Gastrocnemius medialis (tissue), 4 donors: ENCODE measurements at places on chromosomes 2 and 18.

DNA sequence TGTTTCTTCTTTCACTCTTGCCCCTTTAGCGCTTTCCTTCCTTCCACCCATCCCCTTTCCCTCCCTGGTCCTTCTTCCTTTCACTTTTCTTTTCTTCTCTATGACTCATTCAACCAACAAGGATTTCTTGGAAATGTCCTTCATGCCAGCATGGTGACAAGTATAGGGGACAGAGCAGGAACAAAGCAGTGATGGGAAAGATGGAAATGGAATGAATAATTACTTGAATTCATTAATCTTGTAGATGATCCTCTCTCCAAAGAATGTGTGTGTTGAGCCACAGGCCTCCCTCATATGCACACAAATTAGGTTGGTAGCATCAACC lies 1.5 kb downstream of the VAMP5 start:
- no peak for DNase-seq

DNA sequence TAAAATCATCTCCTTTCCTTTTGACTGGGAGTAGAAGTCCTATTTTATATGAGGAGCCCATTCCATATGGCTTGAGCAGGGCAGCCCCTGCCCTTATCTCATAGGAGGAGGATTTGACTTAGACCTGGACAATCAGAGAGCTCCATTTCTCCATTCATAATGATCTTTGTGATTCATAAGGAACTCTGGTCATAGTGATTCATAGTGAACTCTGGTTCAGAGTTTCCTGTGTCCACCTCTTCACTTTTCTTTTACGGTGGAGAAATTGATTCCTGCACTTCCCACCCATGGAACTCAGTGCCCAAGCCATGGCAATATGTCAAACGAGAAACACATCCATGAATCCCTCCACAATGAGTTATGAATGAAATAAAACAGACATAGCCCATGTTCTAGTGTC lies 12.8 kb upstream of the MYO3B start:
- DNase-seq = no peak

- DNase-seq = no peak
Measured at GRCh38 chr2:8544171-8544785, 137.6 kb upstream of the ID2 start.

GRCh38 chr2:109349503-109350465 lies 220.8 kb downstream of the SH3RF3 start:
- DNase-seq = no peak

- no peak for DNase-seq
Measured at GRCh38 chr2:239865059-239865639, 160.0 kb downstream of the NDUFA10 start.

GRCh38 chr18:78770139-78770822 lies 209.3 kb upstream of the SALL3 start:
- no peak for DNase-seq

DNA sequence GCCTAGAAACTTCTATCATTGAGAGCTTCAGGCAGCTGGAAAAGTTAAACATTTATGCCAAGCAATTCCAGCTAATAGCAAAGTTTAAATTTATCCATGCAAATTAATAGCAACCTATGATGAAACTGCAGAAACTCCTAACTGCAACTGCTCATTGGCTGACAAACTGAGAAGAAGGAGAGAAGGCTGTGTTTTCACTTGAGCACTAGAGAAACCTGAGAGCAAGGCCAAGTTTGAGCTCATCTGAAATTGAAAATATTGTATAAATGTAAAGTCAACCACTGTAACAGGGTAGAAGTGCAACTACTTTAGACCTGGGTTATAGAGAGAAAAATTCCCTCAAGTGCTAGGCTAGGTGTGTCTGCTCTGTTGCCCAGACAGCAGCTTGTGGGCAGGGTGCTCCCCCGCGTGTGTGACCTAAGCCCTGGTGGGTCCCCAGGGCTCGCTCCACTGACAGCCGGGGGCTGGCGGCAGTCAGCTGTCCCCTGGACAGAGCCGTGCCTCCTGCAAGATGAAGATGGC lies 50.2 kb downstream of the CABYR start:
- no peak for DNase-seq

GRCh38 chr18:59537579-59537978 lies 159.6 kb downstream of the CCBE1 start:
- DNase-seq = no peak
